ENCODE measurements at places on chromosomes 7 and 10.

- DNase-seq = no peak
Observed at GRCh38 chr10:26438534-26439341, 597 bp downstream of the APBB1IP start.

DNA sequence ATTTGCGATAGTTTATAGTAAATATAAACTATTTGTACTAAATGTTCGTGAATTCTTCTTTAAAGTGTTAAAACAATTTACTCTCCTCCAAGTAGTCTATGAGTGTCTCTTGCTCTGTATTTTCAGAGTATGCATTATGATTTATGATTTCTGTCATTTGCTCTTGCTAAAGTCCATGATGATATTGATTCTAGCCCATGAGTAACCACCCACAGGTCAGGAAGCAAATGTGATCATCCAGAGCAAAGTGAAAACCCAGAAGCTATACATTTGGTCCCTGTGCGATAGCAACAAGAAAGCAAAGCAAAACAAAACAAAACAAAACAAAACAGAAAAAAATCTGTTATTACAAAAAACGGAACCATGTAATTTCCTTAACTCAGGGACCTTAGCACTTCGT is 225.9 kb downstream of the HDAC9 start:
- DNase-seq = no peak

GRCh38 chr10:126218778-126219649 is 169.3 kb downstream of the ADAM12 start:
- no peak for DNase-seq

GRCh38 chr7:98978672-98979071 is 100.3 kb downstream of the TRRAP start:
- no peak for DNase-seq

- DNase-seq = no peak
Observed at GRCh38 chr7:51977913-51978312, 661.3 kb upstream of the COBL start.

GRCh38 chr10:25405871-25406270 is 231.1 kb downstream of the GPR158 start:
- DNase-seq = no peak

- DNase-seq = no peak
Observed at GRCh38 chr10:97494863-97495506, 3.2 kb downstream of the MMS19 start.

DNA sequence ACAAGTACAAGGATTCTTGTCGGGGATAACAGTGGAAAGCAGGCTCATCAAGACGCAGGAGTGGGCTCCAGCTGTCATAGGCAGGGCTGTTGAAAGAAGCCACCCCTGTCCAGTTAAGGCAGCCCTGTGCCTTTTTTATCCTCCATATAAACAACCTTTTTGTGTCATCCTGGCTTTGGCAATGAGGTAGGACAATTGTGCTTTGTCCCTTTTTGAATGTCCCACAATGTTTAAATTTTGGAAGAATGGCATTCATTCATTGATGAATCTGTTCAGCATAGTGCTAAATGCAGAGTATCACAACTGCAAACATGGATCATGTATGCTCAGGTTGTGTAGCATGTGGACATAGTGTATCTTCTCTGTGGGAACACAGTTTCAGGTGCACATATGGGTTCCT is 66.7 kb downstream of the UBE3C start:
- DNase-seq = no peak

GRCh38 chr10:43235070-43235900 is 31.6 kb downstream of the RASGEF1A start:
- DNase-seq = no peak

- no peak for DNase-seq
Observed at GRCh38 chr7:22295402-22296264, 61.3 kb downstream of the RAPGEF5 start.

GRCh38 chr10:123862421-123863182 is 29.0 kb downstream of the CPXM2 start:
- DNase-seq = no peak

DNA sequence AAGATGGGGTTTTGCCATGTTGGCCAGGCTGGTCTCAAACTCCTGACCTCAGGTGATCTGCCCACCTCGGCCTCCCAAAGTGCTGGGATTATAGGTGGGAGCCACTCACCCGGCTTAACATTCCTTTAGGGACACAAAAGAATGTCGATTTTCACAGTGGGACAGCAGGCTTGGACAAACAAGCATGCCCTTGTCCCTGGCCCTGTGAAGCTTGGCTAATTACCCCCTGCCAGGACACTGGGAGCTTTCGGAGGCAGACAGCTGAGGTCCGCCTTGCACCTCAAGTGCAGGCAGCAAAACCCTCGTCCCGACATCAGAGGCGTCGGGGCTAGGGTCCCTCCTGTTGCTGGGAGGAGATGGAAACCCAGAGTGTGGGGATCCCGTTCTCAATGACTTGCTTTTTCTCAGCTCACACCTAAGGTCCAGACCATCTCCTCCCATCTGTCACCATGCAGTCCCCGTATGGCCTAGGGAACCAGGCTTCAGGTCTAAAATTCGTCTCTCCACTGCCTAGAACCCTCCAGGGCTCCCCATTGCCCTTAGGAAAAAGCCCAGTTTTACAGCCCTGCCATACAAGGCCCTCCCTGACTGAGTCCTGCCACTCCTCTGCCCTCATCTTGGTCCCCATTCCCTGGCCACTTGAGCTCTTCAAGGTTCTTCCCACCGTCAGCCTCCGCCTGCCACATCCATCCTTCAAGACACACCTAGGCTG is 6.3 kb upstream of the CLIP2 start:
- DNase-seq = no peak

All from iPS DF 6.9 (cell line).